Neuronal stem cell (in vitro differentiated cells): ENCODE measurements at places on chromosomes 4 and X.

DNA sequence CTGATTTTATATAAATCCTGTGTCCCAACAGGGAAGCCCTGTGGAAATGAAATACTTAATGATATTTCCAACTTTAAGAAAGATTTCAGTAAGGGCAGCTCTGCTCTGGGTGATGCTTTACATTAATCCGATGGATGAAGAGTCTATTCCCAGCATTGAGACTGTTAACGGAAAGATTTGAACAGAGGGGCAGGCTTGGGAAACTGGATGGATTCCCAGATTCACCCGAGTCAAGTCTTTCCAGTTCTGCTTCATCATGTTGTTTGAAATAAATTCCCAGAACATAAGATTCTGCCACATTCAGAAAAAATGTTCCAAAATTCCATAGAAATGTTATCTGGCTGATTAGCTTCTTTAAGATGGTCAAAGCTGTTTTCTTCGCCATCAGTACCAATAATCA lies 246.0 kb downstream of the FBXW7 start:
- no peak overlapping the region for H3K4me3 ChIP-seq
- DNase-seq: no peak
- no peaks in the 10 kb centered on the region for H3K27me3 ChIP-seq
- H3K36me3 ChIP-seq: no peaks in the 10 kb centered on the region
- no peak overlapping the region for H3K27ac ChIP-seq
- no peaks in the 10 kb centered on the region for H3K4me1 ChIP-seq

DNA sequence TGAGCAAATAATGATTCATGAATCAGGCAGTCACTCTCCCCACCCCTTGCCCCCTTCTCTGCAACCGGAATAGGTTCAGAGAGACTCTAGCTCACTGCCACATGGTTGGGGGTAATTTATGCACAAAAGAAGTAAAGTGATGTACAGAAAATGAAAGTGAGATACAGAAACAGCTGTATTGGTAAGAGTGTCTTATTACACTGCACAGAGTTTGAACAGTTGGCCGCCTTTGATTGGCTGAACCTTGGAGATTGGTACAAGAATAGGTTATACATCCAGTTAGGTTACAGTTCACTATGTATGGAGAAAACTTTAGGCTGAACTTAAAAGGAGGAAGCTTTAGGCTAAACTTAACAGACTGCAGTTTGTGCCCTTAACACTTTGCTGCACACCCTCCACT lies 34.6 kb upstream of the DIAPH2 start:
- no peaks in the 10 kb centered on the region for H3K4me1 ChIP-seq
- H3K4me3 ChIP-seq: no peak overlapping the region
- no peak for DNase-seq
- no peak overlapping the region for H3K27ac ChIP-seq
- no peaks in the 10 kb centered on the region for H3K27me3 ChIP-seq

GRCh38 chrX:118373538-118373937 lies 27.6 kb downstream of the WDR44 start:
- no peaks in the 10 kb centered on the region for H3K27me3 ChIP-seq
- no peak for DNase-seq
- H3K27ac ChIP-seq: no peak overlapping the region
- H3K36me3 ChIP-seq: no peaks in the 10 kb centered on the region
- no peaks in the 10 kb centered on the region for H3K4me1 ChIP-seq
- no peak overlapping the region for H3K4me3 ChIP-seq

GRCh38 chrX:53713987-53714579 lies 27.6 kb upstream of the HUWE1 start:
- H3K27me3 ChIP-seq: no peaks in the 10 kb centered on the region
- no peak overlapping the region for H3K4me3 ChIP-seq
- no peak overlapping the region for H3K27ac ChIP-seq
- no peak for DNase-seq

- H3K27ac ChIP-seq: no peak overlapping the region
- H3K36me3 ChIP-seq: no peaks in the 10 kb centered on the region
- H3K4me1 ChIP-seq: no peaks in the 10 kb centered on the region
- no peaks in the 10 kb centered on the region for H3K27me3 ChIP-seq
- DNase-seq: no peak
Observed at GRCh38 chrX:148517176-148517575, 16.8 kb downstream of the AFF2 start.

GRCh38 chrX:123422875-123423274 lies 238.8 kb downstream of the GRIA3 start:
- H3K4me1 ChIP-seq: no peaks in the 10 kb centered on the region
- no peak overlapping the region for H3K27ac ChIP-seq
- no peaks in the 10 kb centered on the region for H3K27me3 ChIP-seq
- no peaks in the 10 kb centered on the region for H3K36me3 ChIP-seq
- DNase-seq: no peak

DNA sequence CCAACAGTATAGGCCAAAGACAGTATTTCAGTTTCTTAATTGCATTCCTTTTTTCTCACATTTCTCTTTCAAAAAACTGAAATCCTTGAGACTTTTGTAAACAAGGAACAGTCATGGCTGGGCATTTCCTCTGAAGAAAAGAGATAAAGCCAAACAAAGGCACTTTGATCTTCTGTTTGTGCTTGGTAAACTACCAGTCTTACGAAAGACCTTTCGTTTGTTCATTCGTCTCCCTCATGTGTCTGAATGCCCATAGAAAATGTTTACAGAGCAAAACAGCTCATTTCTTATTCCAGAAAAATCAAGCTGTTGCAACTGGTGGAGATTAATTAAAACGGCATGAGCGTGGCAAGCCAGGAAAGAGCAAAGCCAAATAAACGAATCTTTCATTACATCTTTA lies 178.0 kb downstream of the GASK1B start:
- H3K27ac ChIP-seq: no peak overlapping the region
- no peak for DNase-seq

DNA sequence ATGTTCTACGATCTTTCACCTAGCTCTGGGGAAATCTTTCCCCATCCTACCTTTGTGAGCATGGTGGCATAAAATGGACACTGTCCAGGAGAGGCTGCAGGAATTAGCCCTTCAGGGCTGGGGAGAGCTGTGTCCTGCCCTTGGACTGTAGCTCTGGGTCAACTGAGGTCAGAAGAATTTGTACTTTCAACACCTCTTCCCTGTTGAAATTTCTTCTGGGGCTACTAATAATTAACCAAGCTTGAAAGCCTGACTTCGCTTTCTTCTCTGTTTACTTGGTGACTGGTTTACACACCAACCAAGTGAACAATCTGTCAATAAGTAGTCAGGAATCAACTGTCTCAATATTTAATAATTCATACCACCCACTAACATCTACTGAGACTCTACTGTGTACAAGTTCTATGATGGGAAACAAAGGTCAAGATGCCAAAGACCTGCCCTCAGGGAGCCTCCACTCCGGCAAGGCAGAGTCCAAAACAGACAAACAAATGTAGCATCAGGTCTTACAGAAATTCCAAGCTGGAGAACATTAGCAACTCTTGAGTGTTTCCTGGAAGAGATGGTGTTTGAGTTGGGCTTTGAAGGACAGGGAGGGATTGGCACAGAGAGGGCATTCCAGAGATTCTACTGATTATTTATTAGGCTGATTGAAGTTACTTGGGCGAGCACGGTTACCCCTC lies 113.1 kb downstream of the ENPP6 start:
- peaks cover 27% of the 10 kb centered on the region for H3K27me3 ChIP-seq
- H3K4me1 ChIP-seq: peaks cover 6% of the 10 kb centered on the region
- no peak overlapping the region for H3K27ac ChIP-seq

DNA sequence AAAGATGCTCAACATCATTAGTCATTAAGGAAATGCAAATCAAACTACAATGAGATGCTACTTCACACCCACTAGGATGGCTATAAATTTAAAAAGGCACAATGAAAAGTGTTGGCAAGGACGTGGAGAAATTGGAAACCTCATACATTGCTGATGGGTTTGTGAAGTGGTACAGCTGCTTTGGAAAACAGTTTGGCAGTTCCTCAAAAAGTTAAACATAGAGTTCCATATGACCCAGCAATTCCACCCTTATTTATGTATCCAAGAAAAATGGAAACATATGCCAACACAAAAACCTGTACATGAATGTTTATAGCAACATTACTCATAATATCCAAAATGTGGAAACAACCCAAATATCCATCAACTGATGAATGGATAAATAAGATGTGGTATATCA lies 101.3 kb upstream of the MAGEB10 start:
- H3K4me3 ChIP-seq: no peak overlapping the region
- no peak for DNase-seq
- H3K27me3 ChIP-seq: no peaks in the 10 kb centered on the region

- no peaks in the 10 kb centered on the region for H3K4me1 ChIP-seq
- no peak overlapping the region for H3K27ac ChIP-seq
- DNase-seq: no peak
- no peak overlapping the region for H3K4me3 ChIP-seq
- H3K27me3 ChIP-seq: no peaks in the 10 kb centered on the region
Observed at GRCh38 chr4:113997206-113997605, 17.8 kb upstream of the ARSJ start.

- no peaks in the 10 kb centered on the region for H3K27me3 ChIP-seq
- no peaks in the 10 kb centered on the region for H3K36me3 ChIP-seq
- no peak overlapping the region for H3K27ac ChIP-seq
- no peaks in the 10 kb centered on the region for H3K4me1 ChIP-seq
- no peak for DNase-seq
Observed at GRCh38 chr4:24080871-24081270, 191.0 kb upstream of the PPARGC1A start.

DNA sequence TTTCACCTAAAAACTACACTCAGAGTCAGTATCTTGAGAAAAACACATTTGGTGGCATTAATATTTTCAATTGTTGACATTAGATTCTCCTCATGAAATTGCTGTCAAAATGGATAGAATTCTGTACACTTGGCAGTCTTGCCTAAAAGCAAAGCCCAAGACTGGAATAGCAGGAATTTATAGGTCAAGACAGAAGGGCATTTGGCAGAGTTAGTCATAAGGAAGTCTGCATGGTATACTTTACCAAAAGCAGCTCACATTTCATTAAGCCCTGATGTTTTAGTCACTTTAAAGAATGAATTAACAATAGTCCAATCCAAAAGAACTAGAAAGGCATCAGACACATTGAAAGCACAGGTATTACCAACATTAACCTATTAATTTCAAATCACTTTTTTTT lies 7.1 kb downstream of the CCDC160 start:
- H3K4me3 ChIP-seq: no peak overlapping the region
- peaks cover 7% of the 10 kb centered on the region for H3K4me1 ChIP-seq
- no peak for DNase-seq
- no peaks in the 10 kb centered on the region for H3K27me3 ChIP-seq
- H3K36me3 ChIP-seq: peaks cover 33% of the 10 kb centered on the region
- H3K27ac ChIP-seq: no peak overlapping the region

DNA sequence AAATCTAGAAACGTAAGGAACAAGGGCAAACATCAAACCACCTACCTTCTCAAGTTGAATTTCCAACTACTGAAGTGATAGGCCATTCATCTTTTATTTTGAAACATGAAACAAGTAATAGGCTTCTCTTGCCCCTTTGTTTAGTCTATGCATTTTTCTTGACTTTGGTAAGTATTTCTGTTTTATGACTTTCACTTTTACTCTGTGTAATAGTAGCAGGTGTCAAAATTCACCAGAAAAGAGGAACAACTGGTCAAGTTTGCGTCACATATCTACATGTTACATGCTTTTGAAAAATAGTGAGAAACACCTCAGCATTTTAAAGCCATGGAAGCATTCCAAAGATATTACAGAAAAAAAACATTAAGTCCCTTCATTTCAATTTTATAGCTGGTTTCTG lies 157.1 kb upstream of the FTHL17 start:
- no peak overlapping the region for H3K27ac ChIP-seq
- no peak overlapping the region for H3K4me3 ChIP-seq
- DNase-seq: no peak
- no peaks in the 10 kb centered on the region for H3K27me3 ChIP-seq
- no peaks in the 10 kb centered on the region for H3K36me3 ChIP-seq
- peaks cover 6% of the 10 kb centered on the region for H3K4me1 ChIP-seq

GRCh38 chr4:115596265-115597001 lies 483.0 kb upstream of the NDST4 start:
- no peak overlapping the region for H3K27ac ChIP-seq
- no peaks in the 10 kb centered on the region for H3K27me3 ChIP-seq
- H3K4me1 ChIP-seq: no peaks in the 10 kb centered on the region

GRCh38 chrX:39022106-39022505 lies 220.8 kb downstream of the MID1IP1 start:
- no peaks in the 10 kb centered on the region for H3K27me3 ChIP-seq
- DNase-seq: no peak
- H3K4me1 ChIP-seq: no peaks in the 10 kb centered on the region
- no peak overlapping the region for H3K4me3 ChIP-seq
- H3K36me3 ChIP-seq: no peaks in the 10 kb centered on the region

DNA sequence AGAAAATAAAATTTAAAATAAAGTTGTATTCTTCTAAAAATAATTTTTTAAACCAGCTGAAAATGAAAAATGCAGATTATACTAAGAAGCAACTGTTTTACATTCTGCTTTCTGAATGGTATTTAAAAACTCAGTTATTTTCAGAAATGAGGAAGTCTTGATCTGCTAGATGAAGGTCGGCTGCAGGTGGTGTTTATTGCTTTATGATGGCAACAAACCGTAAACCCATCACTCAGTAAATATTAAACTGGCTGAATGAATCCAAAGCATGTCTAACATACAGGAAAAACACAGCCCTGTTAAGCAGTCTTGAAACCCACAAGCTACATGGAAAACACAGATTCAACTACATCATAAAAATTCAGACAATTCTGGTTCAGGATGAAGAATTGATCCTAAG lies 29.3 kb downstream of the DYNLT3 start:
- no peak overlapping the region for H3K27ac ChIP-seq
- H3K36me3 ChIP-seq: no peaks in the 10 kb centered on the region
- H3K4me1 ChIP-seq: no peaks in the 10 kb centered on the region
- H3K4me3 ChIP-seq: no peak overlapping the region
- DNase-seq: no peak
- no peaks in the 10 kb centered on the region for H3K27me3 ChIP-seq

DNA sequence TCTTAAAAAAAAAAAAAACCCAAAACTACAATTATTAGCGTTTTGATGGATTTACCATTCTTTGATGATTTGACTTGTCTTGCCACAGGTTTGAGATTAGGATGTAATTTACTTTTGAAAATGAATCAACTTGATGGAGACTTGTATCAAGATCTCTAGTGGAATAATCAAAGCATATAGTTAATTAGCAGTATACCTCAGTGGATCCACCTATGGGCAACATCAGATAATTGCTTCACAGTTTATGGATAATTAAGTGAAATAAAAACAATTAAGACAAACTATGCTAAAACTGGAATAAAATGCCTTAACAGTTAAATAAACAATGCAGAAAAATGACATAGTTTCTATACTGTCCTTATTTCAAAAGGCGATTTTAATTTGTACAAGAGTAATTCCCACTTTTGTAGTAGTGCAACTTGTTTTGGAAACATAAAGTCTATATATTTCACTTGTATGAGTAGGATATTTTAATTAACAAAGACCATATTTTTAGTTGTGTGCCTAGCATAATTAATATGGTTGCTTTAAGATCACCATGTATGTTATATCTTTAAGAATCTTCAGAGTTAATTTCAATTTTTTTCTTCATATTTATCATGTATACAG lies 4.2 kb downstream of the CPEB2 start:
- H3K4me1 ChIP-seq: no peaks in the 10 kb centered on the region
- DNase-seq: no peak
- no peaks in the 10 kb centered on the region for H3K36me3 ChIP-seq
- H3K27ac ChIP-seq: no peak overlapping the region

GRCh38 chr4:84856468-84857049 lies 109.9 kb downstream of the WDFY3 start:
- H3K27me3 ChIP-seq: no peaks in the 10 kb centered on the region
- no peak overlapping the region for H3K4me3 ChIP-seq
- no peak overlapping the region for H3K27ac ChIP-seq
- DNase-seq: no peak
